ENCODE measurements at places on chromosomes 6 and 20.
A peak's percentile ranks its signal among the peaks of the same experiment; 100 is the strongest.

- DNase-seq: no peak
Measured at GRCh38 chr6:99130897-99131873, 183.4 kb upstream of the FBXL4 start.

GRCh38 chr6:154602708-154603107 lies 92.2 kb upstream of the CNKSR3 start:
- no peak for DNase-seq

- DNase-seq: peak; percentile 54
Measured at GRCh38 chr6:151196555-151196954, 43.2 kb upstream of the AKAP12 start.

DNA sequence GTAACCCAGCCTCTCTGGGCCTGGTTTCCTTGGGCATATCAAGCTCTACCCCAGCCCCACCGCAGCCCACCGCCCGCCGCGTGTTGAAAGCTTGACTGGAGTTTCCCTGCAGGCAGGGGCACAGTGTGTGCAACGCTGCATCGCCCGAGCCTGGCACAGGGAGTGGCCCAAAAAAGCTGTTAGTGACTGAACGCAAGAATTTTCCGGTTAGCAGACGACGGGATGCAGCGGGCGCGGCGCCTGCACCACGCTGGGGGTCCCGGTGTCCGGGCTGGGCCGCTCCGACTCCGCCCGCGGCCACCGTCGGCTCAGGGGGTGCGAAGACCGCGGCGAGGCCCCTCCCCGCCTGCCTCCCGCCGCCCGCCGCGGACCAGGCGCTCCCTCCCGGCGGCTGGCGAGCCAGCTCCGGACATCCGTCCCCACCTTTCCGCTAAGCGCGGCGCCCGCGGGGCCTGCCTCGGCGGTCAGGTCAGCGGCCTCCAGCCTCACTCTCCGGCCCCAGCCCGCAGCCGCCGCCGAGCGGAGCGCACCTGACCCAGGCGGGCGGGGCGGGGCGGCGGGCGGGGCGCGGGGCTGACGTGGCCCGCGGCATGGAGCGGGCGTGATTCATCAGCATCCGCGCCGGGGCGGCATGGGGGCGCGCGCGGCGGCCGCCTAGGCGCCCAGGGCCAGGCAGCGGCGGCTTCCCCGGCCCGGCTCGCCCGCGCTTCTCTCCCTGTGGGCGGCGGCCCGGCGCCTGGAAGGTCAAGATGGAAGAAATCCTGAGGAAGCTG lies at the start of gene ARFGEF3:
TSS of gene ARFGEF3 (plus strand) at position 602 of the 773 bp plus-strand sequence. CDS start at position 750, 148 bp downstream.
- peak; percentile 85 for DNase-seq

- no peak for DNase-seq
Measured at GRCh38 chr6:32889533-32889932, 35.5 kb downstream of the PSMB9 start.

DNA sequence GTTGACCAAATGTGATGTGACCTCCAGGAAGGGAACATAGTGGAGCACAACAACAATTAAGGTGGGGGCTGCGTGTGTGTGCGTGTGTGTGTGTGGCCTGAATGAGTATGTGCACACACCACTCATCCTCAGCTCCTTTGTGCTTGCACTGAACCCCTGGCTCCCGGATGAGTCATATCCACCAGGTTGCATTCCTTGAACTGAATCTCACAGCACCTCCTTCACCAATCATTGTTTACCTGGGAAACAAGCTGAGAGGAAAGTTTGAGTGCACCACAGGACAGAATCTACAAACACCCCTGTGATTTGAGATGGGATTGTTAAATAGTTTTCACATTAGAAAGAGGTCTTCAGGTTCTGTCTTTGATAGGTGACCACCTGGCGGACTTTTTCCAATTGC lies 33.7 kb upstream of the GPR6 start:
- DNase-seq: no peak

DNA sequence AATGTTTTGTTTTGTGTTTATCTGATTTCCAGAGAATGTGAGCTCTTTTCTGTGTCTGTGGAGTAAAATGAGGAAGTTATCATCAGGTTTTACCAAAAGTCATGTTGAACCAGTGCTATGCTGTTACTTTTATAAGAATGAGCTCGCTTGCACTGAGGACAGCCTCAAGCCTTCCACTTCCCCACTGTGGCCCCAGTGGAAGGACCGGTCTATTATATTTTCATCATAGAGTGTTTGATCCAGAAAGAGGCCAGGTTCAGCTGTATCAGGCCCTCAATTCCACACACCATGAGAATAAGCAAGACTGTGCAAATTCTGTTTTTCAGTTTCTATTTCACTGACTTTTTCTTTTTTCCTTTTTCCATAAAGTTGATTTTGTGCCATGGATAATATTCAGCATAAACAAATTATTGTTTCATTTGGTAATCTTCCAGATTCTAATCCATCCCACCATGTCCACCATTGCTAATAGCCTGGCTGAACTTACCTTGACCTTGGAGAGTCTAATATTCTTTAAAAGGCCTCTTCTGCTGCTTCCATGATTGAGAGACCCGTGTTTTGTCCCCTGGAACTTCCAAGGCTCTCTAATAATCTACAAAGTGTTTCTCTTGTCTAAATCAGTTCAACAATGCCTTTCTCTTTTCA lies 286.2 kb downstream of the THBS2 start:
- no peak for DNase-seq

DNA sequence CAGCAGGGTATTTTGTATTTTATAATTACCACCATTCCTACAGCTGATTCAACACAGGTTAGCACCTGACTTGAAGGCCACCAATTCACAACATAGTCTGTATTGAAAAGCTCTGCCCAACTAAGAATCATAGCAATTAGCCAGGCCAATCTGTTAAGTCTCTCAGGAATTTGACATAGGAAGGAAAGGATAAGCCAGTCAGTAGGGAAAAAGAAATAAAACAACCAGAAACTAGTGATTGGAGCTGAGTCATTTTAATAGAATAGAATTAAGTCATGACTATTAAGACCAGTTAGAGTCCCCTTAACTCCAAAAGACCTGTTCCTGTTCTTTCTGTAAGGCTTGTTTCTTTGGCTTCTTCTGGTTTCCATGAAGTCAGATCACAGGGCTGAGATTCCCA lies 8.1 kb downstream of the RANBP9 start:
- no peak for DNase-seq

GRCh38 chr6:130794010-130794697 lies 33.1 kb upstream of the SMLR1 start:
- no peak for DNase-seq

- DNase-seq: peak; percentile 95
Measured at GRCh38 chr6:109482905-109483734, at the start of gene ZBTB24. Gene ZBTB24, minus strand, starts transcription at chr6:109483219. Its CDS starts 1,193 bp downstream, at chr6:109482026.

- DNase-seq: no peak
Measured at GRCh38 chr6:139981768-139982181, 607.3 kb upstream of the CITED2 start.

DNA sequence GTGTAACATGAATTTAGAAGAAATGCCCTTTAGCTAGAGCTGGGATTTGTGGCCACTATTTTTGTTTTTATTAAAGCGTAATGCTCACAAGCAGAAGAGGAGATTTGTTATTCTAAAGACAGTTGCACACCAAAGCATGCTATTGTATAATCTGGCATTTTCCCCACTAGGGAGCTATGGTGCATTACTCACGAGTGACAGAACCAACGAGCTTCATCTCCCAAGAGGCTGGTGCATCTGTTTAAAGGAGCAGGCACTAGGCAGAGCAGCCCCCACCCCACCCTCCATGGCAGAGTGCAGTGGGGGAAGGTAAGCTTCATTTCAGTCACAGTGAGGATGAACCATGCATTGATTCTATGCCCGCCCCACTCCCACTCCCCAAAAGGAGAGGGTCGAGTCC lies 287.3 kb upstream of the TSHZ2 start:
- DNase-seq: no peak

DNA sequence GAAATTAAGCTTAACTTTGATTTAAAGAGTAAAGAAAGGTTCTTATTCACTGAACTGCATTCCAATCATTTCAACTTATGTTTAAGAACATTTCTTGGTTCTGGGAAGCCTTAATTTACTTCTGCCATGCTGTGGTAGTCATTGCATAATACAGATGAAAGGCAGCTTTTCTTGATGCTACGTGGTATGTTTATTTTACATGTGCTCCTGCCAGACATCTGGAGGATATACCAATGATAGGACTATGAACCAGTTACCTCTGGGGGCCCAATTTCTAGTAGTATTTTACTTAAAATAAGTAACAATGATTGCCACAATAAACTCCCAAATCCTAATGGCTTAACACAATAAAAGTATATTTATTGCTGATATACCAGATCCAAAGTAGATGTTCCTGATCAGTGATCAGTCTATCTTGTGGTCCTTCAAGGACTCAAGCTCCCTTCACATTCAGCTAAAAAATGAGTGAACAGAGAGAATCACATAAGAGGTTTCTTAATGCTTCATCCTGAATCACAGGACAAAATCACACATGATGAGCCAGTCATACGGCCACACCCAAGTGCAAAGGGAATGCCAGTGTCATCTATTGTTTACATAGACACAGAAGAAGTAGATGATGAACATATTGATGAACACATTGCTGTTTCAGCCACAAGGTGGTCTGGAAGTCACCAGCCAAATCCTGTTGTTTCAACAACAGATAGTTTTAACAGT lies 56.5 kb upstream of the CCN2 start:
- no peak for DNase-seq

DNA sequence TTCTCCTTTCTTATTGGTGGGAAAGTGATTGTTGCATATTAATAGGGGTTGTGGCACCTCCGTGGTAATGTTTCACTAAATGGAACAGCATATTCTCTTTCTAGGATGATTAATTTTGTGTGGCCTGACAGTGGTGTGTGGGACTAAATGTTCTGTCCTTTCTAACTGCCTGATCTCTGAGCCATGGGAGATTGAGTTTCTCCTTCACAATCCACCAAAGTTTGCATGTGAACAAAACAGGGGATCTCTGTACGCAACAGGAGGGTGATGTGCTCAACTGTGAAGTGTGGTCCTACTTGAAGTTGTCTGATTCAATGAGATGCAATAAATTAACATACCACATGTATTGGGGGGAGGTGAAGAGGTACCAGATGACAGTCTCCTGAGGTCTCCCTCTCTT lies 19.3 kb downstream of the BCAS1 start:
- DNase-seq: no peak

DNA sequence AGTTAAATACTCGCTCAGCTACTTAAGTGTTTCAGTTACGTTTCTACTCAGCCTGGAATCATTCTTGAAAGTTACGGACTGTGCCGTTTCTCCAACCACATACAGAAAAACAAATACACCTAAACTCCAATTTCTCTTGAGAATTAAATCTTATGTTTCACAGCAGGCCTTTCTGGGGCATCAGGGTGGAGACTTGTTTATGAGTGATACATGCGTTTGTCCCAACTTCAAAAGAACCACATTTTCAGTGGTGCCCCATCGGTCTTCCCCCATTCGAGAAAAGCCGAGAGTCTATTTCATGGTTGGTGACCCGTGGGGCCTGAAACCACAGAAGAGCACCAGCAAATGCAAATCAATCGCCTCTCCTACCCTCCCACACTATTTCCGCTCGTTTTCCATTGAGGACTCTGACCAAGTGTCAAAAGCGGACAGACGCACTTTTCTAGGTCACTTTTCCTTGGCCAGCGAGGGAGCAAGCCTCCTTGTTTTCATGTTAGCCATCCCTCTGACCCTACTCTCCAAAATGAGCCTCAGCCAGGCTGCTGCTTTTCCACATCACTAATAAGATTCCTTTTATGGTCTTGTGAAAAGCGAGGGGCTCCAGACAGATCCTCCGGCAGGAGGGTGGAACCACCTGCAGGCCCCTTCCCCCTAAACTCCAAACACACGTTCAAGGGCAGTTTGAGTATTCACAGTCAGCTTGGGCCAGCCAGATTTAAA lies 3.1 kb downstream of the JAG1 start:
- DNase-seq: no peak

DNA sequence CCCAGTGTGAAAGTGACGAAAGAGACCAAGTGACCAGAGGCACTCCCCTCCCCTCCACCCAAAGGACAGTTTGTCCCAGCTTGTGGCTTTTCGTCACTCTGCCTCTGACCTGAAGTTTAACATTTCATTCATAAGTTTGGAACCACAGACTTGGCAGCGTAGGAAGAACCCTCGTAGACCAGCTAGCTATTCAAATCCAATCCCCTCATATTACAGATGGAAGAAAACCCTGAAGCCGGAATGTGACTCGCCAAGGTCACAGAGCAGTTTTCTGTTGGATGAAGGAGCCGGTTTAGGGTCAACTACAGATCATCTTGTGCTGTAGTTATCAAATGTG lies 3.9 kb upstream of the SYS1 start:
- DNase-seq: no peak

- DNase-seq: no peak
Measured at GRCh38 chr20:61819574-61819846, 246.2 kb downstream of the TAF4 start.

DNA sequence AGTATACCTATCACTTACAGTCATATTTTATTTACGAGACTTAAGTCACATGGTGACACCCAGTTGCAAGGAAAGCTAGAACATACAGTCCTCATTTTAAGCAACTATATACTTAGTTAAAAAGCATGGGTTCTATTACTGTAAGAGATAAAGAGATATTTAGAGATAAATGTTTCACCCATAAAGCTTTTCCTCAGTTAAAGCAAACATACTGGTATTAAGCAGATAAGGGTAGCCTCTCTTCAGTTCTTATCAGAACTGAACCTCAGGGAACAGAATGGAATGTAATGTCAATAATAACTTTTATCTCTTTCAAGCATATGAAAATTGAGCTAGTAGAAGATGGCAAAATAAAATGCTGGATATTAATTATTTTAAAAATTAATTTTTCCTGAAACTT lies 9.9 kb upstream of the ASCC3 start:
- no peak for DNase-seq

- no peak for DNase-seq
Measured at GRCh38 chr6:156262014-156262413, 515.2 kb upstream of the ARID1B start.

DNA sequence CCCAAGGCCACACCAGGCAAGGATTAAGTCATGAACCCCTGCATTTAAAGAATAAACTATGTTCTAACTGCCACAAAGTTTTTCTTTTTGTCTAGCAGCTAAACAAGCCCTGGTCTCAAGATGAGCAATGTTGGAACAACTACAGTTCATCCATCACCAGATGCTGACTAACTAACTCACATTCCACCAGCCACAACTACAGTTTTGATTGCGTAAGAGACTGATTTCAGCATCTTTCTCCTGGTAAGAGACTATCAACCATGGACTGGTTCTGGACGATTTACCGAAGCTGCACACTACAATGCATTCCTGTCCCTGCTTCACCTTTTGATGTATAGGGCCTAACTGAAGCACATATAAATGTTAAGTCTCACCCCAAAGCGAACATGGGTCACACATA lies 43.0 kb downstream of the F13A1 start:
- DNase-seq: no peak

- no peak for DNase-seq
Measured at GRCh38 chr6:20900389-20901160, 366.3 kb downstream of the CDKAL1 start.

DNA sequence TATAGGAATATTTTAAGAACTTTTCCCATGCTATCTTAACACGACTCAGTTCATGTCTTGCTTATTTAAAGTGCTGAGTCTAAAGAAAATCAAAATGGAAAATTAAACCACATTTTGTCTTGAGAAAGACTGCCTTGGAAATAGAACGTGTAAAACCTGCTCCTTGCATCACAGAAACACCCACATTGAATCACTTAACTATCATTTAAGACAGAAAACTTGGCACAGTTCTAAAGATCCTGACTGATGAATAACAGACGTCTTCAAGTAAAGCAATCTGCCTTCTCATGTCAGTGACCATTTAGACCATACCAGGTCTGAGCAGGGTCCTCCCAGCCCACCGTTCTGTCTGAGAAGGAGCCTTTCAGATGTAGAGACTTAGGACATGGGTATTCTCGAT lies 7.4 kb downstream of the PERP start:
- no peak for DNase-seq
